ENCODE measurements at places on chromosomes 1 and 21. TPM values are rescaled to one million over a fixed set of nuclear protein-coding genes. Genes with fewer than 3 reads are reported as not detected.

Gene TIE1
- total RNA-seq: 1.8 TPM

Gene FGR
- 0.30 TPM for total RNA-seq

Gene PCBP3
- total RNA-seq: 2.5 TPM

Gene RBM11
- total RNA-seq: 0.26 TPM

Gene IFNLR1
- total RNA-seq: not detected
